ENCODE measurements at places on chromosomes 7 and 10. TPM values are rescaled to one million over a fixed set of nuclear protein-coding genes. Genes with fewer than 3 reads are reported as not detected.

The SLC29A3 gene
- 0.89 TPM for total RNA-seq

DNA sequence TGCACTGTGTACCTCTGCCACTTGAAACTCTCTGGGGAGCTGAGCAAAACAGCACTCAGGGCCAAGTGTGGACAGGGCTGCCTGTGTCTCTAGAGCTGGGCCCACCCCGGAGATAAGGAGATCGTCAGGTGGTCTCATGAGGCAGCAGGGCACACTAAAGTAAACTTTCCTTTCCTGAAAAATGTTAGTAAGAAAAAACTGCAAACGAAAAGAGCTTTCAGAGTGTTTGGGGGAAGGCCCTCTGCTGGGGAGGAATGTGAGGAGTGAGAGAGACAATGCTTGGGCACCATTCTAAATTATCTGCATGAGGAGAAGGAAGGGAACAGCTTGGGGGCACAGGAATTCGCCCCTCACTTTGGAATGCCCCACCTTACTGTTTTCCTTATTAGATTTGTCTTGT lies 127.7 kb downstream of the ATXN7L1 start:
- no peak for DNase-seq
- H3K27me3 ChIP-seq = no peaks in the 10 kb centered on the region
- H3K4me1 ChIP-seq = peaks cover 3% of the 10 kb centered on the region
- no peaks in the 10 kb centered on the region for H3K36me3 ChIP-seq
- no peak overlapping the region for H3K4me3 ChIP-seq
- H3K27ac ChIP-seq = no peak overlapping the region

The CALML3 gene
- total RNA-seq = not detected

The KCP gene
- 0.42 TPM for total RNA-seq

DNA sequence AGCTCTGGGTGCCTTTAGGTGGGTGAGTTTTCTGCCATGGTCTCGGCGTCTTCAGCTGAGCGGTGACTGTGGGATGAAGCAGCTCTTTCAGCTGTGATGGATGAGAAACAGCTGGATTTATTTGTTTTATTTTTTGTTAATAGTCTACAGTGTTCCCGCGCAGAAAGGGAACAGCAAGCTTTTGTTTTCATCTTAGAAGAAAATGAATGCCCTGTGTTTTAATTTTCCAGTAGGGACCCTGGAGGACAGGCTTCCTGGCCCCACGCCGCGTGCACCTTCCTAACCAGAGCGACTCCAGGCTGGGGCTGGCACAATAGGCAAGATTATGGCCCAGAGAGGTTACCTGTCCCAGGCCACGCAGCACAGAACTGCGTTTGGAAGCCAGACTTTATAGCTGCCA lies 57.6 kb downstream of the GTF2IRD1 start:
- peaks cover 44% of the 10 kb centered on the region for H3K36me3 ChIP-seq
- peaks cover 7% of the 10 kb centered on the region for H3K4me1 ChIP-seq
- H3K4me3 ChIP-seq = no peak overlapping the region

GRCh38 chr7:10355816-10356215 lies 617.9 kb upstream of the PHF14 start:
- H3K27me3 ChIP-seq = no peaks in the 10 kb centered on the region
- no peaks in the 10 kb centered on the region for H3K4me1 ChIP-seq
- H3K4me3 ChIP-seq = no peak overlapping the region
- H3K27ac ChIP-seq = no peak overlapping the region
- DNase-seq = no peak

DNA sequence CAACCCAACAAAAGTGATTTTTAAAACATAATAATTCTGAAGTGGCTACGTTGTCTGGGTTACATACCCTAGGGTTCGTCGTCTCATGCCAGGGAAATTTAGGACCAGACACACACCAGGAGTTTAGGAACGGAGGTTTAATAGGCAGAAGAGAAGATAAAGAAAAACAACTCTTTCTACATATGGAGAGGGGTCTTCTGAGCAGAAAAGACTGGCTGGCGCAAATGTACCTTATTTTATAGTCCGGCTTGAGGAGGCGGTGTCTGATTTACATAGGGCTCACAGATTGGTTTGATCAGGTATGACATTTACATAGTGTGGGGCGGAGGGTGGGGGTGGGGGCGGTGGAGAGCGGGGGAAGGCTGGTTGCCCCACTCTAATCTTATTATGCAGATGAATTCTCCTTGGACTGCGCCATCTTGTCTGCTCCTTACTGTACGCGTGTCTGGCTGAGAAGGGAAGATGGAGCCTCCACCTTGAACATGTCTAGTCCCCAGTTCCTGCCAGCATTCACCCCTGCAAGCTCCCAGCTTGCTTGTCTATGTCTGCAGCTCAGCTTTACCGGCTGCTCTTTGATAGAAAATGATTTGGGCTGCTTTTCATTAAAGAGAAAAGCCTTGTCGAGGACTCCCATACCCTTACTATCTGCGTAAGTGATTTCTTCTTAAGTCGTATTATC lies 98.7 kb downstream of the RALA start:
- H3K27ac ChIP-seq = no peak overlapping the region
- H3K36me3 ChIP-seq = no peaks in the 10 kb centered on the region
- no peak overlapping the region for H3K4me3 ChIP-seq
- DNase-seq = no peak
- H3K4me1 ChIP-seq = no peaks in the 10 kb centered on the region
- H3K27me3 ChIP-seq = no peaks in the 10 kb centered on the region

GRCh38 chr7:37419496-37419895 lies 29.2 kb downstream of the ELMO1 start:
- H3K27ac ChIP-seq = no peak overlapping the region
- no peaks in the 10 kb centered on the region for H3K36me3 ChIP-seq
- H3K27me3 ChIP-seq = no peaks in the 10 kb centered on the region
- no peak overlapping the region for H3K4me3 ChIP-seq
- no peak for DNase-seq

DNA sequence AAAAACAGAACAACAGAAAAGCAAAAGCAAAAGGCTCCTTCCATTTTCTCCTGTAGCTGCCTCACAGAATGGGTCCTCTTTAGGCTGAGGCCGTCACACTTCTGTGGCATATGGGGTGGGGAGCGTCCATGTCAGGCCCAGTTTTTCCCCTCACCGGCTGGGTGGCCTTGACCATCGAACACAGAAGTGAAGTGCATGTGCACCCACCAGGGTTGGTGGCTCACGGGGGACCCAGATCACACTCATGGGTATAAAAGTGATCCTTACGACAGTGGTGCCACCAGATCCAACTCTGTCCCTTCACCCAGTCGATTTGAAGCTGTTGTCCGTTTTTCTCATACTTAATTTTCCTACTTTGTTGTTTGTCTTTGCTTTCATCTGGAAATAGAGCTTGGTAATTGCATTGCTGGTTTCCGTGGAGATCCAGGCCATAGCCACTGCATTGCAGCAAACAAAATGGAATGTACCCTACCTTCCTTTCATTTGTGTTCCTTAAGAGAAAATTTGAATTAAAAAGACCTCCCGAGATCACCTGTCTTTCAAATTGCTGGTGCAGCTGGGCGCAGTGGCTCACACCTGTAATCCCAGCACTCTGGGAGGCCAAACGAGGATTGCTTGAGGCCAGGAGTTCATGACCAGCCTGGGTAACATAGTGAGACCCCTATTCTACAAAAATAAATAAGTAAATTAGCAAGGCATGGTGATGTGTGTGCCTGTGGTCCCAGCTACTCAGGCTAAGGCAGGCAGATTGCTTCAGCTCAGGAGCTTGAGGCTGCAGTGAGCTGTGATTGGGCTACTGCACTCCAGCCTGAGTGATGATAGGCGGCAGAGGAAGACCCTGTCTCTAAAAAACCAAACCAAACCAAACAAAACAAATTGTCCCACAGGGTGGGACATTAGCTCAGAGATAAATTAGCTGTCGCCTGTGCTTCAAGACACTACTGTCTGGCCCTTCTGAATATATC lies 10.7 kb upstream of the GJD4 start:
- H3K4me3 ChIP-seq = no peak overlapping the region
- no peaks in the 10 kb centered on the region for H3K4me1 ChIP-seq
- no peak for DNase-seq
- H3K27ac ChIP-seq = no peak overlapping the region

The ITGB8 gene
- total RNA-seq = 3.3 TPM

DNA sequence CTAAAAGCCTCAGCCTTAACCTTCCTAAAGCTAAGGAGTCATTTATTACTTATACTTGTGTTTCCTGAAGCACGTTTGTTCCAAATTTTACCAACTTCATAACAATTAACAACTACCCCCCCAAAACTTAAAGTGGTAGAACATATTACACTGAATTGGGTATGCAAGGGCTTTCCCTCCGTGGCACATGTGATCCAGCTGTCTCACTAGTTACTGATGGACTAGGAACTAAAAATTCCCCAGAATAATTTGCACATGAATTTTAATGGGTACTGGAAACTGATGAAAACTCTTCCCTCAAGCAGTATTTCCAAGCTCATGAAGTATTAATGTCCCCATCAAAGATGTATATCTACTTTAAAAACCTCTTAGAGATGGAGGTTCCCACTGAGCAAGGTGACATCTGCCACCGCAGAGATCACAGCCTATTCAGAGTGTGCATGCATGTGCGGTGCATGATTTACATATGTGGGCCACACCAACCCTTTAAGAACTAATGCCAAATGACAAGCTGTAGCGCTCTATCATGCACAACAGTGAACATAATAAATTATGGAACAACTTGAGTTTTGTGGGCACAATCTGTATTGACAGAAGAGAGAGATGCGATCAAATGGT lies 139.9 kb upstream of the ADCY1 start:
- no peak overlapping the region for H3K27ac ChIP-seq
- no peaks in the 10 kb centered on the region for H3K4me1 ChIP-seq
- H3K27me3 ChIP-seq = peaks cover 23% of the 10 kb centered on the region
- no peak for DNase-seq
- no peaks in the 10 kb centered on the region for H3K36me3 ChIP-seq
- no peak overlapping the region for H3K4me3 ChIP-seq

- H3K4me1 ChIP-seq = no peaks in the 10 kb centered on the region
- H3K36me3 ChIP-seq = no peaks in the 10 kb centered on the region
- peak; percentile 43 for DNase-seq
Measured at GRCh38 chr7:36723951-36724664, at the start of gene AOAH. AOAH (minus strand) TSS chr7:36724494; CDS start chr7:36724148, 346 bp downstream.

DNA sequence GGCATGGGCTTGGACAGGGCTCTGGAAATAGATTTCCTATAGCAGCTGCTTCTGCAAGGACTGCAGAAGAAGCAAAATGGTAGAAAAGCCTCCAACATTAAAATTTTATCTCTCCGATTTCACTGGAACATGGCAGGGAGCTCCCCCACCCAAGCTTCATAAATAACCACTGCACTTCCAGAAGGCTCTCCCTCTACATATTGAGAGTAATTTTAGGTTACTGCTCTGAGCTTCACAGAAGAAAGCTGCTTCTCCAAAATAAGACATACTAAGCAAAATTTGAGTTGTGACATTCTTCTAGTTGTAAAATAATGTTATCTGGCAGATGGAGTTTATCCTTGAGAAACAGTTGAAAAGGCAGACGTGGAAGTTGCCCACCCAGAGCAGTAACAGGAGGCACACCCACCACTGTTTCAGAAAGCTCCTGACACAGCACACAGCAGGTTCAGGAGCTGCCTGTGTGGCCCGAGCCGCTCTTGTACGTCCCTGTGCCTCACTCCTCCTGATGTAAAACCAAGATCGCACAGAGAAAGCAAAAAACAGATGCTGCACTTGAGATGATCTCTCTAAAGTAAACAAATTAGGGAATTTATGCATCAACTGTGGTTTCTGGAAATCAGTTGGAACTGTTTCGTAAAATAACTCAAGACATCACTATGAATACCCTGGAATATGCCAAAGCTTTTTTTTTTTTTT lies 621.0 kb downstream of the PARD3 start:
- no peaks in the 10 kb centered on the region for H3K36me3 ChIP-seq
- DNase-seq = no peak

GRCh38 chr7:19470031-19470430 lies 238.8 kb downstream of the POLR1F start:
- no peaks in the 10 kb centered on the region for H3K4me1 ChIP-seq
- no peak overlapping the region for H3K4me3 ChIP-seq
- no peaks in the 10 kb centered on the region for H3K36me3 ChIP-seq
- no peak overlapping the region for H3K27ac ChIP-seq
- H3K27me3 ChIP-seq = no peaks in the 10 kb centered on the region

DNA sequence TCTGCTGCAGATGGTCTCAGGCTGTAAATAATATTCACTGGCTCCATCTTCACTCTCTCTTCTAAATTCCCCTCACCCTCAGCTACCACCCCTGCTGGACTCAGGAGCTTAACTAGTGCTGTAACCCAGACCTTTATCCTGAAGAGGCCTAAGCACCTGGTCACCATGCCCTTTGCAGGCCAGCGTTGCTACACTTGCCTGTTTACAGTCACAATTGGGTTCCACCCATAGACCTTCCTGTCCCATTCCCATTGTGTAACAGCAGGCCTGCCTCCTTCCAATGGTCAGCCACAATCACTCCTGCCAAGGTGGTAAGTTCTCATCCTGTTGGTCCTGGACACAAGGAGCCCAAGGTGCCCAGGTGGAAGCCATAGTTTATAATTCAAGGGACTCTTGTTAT lies 85.9 kb upstream of the IFRD1 start:
- H3K36me3 ChIP-seq = no peaks in the 10 kb centered on the region
- no peak overlapping the region for H3K27ac ChIP-seq
- H3K4me3 ChIP-seq = no peak overlapping the region
- no peak for DNase-seq

GRCh38 chr7:116211913-116212596 lies 1.7 kb downstream of the TES start:
- no peak for DNase-seq
- H3K4me1 ChIP-seq = no peaks in the 10 kb centered on the region
- H3K27me3 ChIP-seq = no peaks in the 10 kb centered on the region
- no peaks in the 10 kb centered on the region for H3K36me3 ChIP-seq

DNA sequence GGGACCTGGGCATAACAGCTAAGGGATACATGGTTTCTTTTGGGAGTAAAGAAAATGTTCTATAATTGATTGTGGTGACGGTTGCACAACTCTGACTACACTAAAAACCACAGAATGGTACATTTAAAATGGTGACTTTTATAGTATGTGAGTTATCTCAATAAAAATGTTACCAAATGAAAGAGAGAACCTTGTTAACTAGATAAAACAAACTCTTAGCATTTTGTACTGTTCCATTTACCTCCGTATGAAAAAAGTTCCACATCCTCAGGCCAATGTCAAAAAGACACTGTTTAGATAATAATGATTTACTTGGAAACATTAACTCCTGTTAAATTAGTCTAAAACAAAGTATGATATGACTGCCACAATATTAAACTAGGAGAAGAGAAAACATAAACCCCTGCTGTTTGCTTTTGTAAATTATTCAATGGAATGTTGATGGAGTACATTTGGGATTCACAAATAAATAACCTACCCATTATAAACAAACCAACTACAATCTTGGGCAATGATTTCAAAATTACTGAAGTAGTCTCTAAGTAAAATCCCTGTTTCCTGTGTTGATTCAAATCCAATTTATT lies 60.7 kb downstream of the SMURF1 start:
- H3K27ac ChIP-seq = no peak overlapping the region
- DNase-seq = no peak
- no peaks in the 10 kb centered on the region for H3K36me3 ChIP-seq
- H3K27me3 ChIP-seq = no peaks in the 10 kb centered on the region
- no peak overlapping the region for H3K4me3 ChIP-seq

The BTRC gene
- total RNA-seq = 37.3 TPM

The METTL27 gene
- 0.53 TPM for total RNA-seq

- DNase-seq = peak; percentile 62
- no peak overlapping the region for H3K4me3 ChIP-seq
- peaks cover 29% of the 10 kb centered on the region for H3K4me1 ChIP-seq
- no peaks in the 10 kb centered on the region for H3K36me3 ChIP-seq
Measured at GRCh38 chr10:23067939-23068775, 27.2 kb upstream of the MSRB2 start.

The CABCOCO1 gene
- total RNA-seq = not detected

GRCh38 chr10:70762441-70763175 lies 22.6 kb downstream of the TBATA start:
- DNase-seq = no peak
- H3K27ac ChIP-seq = no peak overlapping the region
- no peaks in the 10 kb centered on the region for H3K36me3 ChIP-seq
- H3K4me3 ChIP-seq = no peak overlapping the region
